T-helper 22 cell (primary cell): ENCODE measurements at places on chromosomes 11 and 22.

DNA sequence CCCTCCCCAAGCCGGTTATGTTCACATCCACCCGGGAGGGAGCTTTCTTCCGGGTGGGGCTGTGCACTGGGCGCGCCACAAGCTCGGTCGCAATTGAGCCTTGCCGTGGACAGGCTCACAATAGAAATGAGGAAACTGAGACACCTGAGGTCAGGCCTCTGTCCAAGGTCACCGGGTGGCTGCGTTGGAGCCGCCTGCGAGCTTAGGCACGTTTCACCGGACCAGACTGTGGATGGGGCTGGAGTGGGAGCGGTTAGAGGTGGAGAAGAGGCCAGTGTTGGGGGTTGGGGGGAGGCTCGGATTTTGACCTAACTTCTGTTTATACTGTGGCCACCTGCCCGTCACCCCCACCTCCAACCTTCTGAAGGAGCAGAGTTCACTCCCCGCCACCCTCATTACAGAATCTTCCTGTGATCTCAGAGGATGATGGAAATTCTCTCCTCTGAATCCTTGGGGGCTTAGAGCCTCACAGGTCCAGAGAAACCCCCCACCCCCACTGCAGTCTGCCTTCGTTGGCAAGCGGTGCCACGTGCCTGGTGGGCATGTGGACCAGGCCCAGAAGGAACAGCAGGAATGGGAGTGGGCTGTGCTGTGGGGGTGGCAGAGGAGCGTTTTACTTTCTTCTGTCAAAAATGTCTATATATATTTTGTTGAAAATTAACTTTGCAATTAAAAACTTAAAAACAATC is 631 bp upstream of the NPTXR start:
- DNase-seq = no peak

DNA sequence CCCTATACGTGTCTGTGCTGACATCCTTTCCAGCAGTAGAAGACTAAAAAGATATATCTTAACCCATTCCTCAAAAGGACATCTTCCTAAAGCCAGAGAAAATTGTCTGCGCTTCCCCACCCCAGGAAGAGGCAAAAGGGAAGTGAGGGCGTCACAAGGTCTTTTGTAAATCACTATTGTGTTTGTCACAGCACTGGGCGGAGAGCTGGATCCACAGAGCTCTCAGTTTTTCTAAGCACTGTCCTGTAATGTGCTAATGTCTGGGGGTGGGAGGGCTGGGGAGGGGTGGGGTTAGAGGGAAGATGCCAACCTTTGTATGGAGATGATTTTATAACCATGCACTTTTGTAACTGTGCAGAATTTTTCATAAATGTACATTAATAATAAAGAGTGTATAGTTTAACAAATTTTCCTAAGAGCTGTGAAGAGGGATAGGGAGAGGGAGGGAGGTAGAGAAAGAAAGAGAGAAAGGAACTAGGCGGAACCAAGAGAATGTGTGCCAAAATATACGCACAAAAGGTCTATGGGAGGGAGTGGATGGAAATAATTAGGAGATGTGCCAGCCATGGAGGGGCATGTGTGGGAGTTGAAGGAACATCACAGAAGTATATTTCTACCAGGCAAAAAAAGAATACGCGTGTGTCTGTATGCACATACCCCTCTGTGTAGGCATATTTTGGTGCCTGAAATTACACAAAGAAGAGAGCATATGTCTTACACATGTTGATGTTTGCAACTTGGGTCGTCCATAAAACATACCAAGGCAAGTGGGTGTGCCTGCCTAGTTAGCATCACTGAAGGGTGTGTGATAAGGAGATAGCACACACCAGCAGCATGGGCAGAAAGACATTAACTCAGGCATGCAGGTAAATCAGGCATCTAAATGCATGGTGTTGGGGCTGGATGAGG is 9.8 kb downstream of the LRRC55 start:
- DNase-seq = no peak

DNA sequence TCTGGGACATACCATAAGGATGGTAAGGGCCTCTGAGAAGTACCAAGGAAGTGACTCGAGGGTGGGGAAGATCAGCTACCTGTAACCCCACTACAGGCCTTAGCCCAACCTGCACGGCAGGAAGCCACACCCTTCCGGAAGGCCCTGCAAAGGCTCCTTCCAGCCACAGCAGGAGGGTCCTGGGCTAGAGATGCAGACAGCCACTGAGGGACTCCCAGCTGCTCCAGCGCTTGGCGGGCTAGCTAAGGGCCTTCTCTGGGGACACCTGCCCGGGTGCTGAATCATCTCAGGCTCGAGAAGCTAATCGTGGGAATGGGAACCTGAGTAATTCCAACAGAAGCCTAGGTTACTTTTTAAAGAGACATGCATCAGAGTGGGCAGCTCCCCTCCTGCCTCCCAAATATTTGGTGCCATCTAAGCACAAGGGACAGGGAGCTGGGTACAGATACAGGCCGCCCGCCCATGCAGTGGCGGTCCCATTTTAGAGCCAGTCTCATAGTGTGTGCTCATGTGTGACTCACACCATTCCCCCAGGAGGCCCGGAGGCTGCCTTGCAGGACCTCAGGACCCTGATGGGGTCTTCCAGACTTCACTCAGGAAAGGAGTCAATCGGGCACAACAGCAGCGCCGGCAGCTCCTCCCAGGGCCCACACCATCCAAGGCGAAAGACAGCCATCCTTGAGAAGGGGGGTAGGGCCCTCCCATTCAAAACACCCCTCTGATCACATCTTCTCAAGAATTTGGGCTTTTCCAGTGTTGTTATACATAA is 8.0 kb downstream of the MYH9 start:
- peak; percentile 48 for DNase-seq

- no peak for DNase-seq
Measured at GRCh38 chr22:37426706-37427134, 559 bp downstream of the ELFN2 start.

GRCh38 chr11:131654849-131655248 is 284.4 kb downstream of the NTM start:
- DNase-seq = no peak

DNA sequence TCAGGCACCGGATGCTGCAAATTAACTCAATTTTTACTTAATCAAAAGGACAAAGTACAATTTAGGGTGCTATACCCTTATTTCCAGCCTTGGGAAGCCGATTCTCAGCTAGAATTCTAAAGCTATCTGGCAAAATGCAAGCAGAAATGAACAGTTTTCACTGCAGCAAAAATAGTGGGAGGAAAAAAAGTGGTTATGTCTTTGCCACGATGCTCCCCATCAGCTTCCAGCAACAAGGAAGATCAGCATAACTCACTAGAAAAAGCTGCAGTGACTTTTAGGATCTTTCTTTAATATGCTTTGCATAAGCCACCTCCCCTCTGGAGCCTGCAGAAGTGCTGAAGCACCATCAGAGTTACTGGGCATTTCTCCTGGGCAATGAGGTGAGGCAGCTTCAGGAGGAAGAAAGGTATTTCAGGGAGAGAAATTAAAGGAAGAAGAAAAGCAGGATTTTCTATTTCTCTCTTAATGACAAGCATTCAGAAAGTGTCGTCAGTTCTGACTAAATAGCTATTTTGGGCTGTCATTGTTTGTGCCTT is 702.9 kb downstream of the DLG2 start:
- no peak for DNase-seq

DNA sequence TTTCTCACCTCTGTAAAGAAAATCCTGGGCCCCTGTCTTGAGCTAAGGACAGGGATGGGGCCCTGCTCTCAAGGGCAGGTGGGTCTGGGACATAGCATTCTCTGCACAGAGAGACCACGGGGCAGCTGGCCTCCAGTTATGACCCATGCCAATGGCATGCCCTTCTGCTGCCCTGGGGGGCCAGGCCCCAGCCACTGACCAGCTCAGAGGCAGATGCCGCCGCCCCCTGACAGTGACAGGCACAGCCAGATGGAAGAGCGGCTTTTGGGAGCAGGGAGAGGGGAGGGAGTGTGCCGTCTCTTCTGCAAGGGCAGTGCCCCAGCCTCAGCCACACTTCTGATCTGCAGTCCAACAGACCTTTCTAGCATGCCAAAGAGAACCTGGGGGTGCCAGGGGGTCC is 114.8 kb upstream of the NAV2 start:
- DNase-seq = no peak

DNA sequence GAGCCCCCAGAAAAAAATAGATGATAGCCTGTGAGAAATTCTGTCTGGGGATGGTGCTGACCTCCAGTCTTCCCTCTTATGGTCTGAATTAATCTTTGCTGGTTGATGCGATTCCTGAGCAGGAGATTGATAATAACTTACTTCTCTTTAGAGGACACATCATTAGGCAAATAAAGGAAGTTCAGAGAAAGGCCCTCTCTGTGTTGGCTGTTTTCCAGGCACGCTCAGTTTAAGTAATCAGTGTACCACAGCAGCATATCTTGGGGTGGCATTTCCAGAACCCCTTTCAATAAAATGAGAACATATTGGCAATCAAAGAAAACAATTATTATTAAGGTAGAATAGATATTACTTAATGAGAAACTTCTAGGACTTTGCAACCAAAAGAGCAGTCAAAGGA is 1129.3 kb upstream of the RAG2 start:
- DNase-seq = no peak

DNA sequence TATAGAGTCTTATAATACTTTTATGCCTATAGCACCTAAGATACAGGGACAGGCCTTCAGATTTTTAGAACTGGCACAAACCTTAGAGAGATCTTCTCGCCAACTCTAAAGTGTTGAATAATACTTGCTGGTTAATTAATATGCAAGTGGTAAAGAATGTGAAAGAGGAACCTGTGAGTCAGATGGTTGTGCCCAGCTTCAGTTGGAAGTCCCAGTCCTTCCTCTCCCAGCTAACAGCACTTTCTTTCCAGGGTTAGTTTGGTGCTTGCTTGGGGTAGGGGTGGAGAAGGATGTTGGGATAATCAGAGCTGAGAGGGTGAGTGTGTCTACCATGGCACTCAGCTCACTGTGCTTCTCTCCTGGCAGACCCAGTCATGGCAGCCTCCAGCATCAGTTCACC is 4.9 kb upstream of the TMEM132A start:
- no peak for DNase-seq

DNA sequence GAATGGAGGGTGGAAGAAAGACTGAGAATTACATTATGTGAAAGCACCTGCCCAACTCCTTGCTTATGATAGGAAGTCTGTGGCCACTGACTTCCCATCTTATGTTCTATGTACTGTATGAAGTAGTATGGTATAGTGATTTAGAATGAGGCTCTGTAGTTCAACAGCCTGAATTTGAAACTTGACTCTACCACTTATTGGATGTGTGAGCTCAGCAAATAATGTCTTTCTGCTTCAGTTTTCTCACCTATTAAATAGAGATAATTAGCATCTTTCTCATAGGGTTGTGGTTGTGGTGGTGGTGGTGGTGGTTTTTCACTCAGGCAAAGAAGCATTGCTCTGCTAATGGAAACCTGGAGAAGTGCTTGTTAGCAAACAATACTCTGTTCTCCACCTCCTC is 121.6 kb downstream of the PAX6 start:
- no peak for DNase-seq

DNA sequence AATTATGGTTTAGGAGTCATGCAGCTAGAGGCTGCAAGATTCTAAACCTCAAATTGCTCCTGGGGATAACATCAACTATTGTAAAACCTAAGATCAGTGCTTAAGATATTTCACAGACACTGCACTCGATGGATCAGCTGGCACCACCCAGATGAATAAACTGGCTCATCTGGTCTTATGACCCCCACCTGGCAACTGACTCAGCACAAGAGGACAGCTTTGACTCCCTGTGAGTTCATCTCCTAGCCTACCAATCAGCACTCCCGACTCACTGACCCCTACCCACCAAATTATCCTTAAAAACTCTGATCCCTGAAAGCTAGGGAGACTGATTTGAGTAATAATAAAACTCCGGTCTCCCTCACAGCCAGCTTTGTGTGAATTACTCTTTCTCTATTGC is 782 bp upstream of the TTC12 start:
- DNase-seq = no peak

GRCh38 chr11:19480540-19480939 is 232.1 kb upstream of the NAV2 start:
- DNase-seq = no peak

- DNase-seq = no peak
Measured at GRCh38 chr11:15569305-15570025, 454.7 kb downstream of the INSC start.

DNA sequence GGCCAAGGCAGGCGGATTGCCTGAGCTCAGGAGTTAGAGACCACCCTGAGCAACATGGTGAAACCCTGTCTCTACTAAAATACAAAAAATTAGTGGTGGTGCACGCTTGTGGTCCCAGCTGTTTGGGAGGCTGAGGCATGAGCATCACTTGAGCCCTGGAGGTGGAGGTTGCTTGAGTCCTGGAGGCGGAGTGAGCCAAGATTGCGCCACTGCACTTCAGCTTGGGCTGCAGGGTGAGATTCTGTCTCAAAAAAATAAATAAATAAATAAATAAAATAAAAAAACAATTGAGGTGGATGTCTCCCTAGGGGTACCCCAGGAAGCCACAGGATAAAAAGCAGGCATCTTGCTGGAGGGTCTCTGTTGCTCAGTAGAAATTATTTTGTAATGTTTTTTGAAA is 14.1 kb downstream of the PTPRJ start:
- DNase-seq = no peak

DNA sequence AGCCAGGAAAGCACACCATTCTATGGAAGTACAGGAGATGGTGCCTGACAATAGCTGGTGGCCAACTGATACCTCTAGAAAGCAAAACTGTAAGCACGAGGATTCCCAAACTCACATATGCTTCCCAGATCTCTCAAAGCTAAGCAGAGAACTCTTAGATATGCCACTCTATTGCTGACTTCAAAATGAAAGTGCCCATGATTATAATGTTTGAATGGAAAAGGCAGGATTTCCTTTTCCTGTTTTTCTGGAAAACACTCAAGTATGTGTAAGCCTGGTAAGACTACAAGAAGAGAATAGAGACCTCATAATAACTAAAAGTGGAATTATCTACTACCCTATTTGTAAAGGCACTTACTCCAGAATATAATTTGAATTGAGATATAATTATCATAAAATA is 2.6 kb upstream of the CARD18 start:
- no peak for DNase-seq

- DNase-seq = no peak
Measured at GRCh38 chr22:30864441-30865420, 103.8 kb downstream of the MORC2 start.

DNA sequence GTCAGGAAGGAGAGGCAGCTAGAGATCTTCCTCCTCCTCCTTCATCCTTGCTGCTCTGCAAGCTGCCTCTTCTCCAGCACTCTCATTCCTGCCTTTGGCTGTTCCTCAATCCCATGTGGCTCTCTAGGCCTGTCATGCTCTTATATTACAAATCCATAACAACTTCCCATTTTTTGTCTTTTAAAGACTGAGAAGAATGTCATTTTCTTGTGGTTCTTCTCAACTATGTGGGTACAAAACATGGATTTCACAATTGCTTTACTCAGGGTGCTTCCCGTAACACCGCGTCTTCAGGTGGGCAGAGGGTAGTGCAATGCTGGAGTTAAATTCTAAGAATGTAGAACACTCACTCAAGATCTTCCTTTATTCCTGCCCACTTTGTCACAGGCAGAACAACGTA is 6.8 kb upstream of the CAT start:
- no peak for DNase-seq

DNA sequence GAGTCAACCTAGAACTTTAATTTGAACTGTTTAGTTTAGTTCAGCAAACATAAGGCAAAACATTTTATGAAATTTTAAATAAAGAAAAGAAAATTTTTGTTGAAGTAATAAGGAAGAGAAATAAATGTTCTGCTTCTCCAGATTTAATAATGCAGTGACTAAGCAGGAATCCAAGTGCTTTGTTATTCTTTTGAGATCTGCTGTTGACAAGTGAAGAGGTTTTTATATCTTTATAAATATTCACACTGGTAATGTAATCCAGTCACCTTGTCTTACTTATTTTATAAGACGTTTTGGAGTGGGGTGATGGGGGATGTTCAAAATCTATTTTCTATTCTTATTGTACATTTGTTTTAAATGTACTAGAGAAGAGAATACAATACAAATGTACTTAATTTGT is 725.9 kb upstream of the CCDC179 start:
- no peak for DNase-seq
